ENCODE measurements at places on chromosomes 1 and 21.
A peak's percentile ranks its signal among the peaks of the same experiment; 100 is the strongest.

GRCh38 chr1:2468540-2468939 lies 7.5 kb upstream of the PLCH2 start:
- no peak for DNase-seq

DNA sequence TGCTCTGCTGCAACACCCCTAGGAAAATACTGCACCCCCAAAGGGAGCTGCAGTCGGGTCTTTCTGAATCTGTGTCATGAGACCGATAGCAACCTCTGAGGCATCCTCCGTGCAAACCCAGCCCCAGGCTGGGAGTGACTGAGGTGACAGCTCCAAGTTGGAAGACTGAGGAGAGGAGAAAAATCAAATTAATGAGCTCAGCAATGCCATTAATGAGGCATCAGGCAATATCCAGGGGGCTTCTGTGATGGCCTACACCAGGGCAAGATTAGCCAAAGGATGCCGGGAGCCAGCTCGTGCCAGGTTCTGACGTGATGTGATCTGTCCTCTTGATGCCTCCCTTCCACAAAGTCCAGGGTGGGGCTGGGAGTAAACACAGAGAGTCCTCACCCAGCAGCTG lies 30.8 kb upstream of the PSMB2 start:
- no peak for DNase-seq

GRCh38 chr1:108896146-108897145 lies 19.7 kb downstream of the GPSM2 start:
- DNase-seq: peak; percentile 24

GRCh38 chr1:199688133-199688676 lies 339.3 kb upstream of the NR5A2 start:
- no peak for DNase-seq

DNA sequence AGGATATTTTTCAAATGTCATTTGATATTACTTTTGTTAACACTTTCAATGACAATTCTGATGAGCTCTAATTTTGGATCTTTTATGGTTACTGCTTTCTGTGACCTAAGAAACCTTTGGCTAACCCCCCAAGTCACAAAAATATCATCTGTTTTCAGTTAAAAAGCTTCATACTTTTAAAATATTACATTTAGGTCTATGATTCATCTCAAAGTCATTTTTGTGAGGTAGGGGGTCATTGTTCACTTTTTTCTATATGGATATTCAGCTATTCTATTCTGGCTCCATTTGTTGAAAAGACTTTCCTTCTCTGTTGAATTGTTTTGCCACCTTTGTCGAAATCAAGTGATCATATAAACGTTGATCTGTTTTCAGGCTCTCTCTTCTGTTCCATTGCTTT lies 44.8 kb downstream of the UCHL5 start:
- no peak for DNase-seq

DNA sequence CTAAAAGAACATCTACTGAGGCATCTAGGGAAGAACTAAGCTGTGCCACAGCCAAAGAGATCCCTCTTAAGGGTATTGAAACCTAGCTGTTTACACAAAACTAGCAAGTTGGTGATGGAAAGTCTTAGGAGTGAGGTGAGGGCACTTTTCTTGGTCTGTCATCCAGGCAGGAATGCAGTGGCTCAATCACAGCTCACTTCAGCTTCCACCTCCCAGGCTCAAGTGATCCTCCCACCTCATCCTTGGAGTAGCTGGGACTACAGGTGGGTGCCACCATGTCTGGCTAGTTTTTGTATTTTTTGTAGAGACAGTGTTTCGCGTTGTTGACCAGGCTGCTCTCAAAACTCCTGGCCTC lies 2.4 kb downstream of the PLEKHO1 start:
- peak; percentile 21 for DNase-seq

GRCh38 chr1:172069534-172069933 lies 228.2 kb downstream of the DNM3 start:
- peak; percentile 45 for DNase-seq

DNA sequence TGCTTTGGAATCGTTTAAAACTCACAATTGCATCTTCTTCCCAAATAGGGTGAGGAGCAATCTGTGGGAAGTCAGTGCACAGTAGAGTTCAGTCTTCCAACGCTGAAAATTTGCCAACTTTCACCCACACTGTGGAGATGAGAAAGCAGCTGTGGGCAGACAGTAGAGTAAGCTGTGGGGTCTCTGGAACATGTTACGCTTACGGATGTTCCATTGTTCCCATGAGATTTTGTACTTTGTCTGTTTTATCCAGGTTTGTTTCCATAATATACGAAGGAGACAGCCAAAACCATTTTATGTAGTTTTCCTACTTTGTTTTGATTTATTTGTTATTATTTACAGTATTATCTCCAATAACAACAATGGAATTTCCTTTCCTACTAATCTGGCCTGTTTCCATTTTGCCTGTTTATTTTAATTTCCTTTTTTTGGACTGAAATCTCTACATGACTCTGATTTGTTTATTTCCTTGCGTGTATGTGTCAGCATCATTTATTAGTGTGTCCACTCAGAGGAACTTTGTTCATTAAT lies 65.1 kb upstream of the RGL1 start:
- DNase-seq: peak; percentile 47

DNA sequence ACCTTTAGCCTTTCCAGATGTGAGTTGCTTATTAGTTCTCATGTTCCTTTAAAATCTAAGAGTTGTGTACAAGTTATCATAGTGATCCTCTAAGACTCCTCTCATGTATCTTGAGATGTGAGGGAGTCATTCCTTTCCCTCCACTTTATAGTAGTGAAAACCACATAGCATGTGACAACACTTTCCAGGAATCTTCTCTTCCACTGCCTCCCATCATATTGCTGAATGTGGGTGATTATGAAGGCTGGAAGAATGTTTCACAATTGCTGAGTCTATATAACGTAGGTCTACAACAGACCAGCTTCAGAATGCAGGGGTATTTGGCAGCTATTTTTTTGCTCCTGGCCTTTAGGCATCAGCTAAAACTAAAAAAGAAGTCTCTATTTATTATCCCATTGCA lies 44.7 kb upstream of the LRRC7 start:
- peak; percentile 95 for DNase-seq

- no peak for DNase-seq
These were observed 21.5 kb downstream of the VANGL2 start for GRCh38 chr1:160421881-160422280.

DNA sequence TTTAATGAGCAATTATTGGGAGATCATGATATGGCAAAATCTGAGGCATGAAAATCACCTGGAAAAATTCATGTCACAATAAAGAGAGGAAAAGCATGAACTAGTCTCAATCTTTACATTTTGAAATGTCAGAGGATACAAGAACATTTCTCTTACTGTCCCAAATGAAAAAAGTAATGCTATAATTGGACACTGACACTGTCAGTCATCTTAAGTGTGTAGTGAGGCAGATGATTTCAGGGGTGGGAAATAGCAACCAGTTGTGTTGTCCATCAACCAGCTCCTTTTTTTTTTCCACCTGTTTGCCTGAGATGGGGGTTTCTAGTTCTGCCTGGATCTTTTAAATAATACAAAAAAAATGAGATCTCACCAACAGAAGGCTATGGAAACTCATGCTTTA lies 646.2 kb downstream of the KCNT2 start:
- DNase-seq: no peak

- peak; percentile 29 for DNase-seq
These were observed 234.6 kb upstream of the LYPLAL1 start for GRCh38 chr1:218939095-218939494.
